ENCODE measurements at places on chromosomes 13 and 19.
A peak's percentile ranks its signal among the peaks of the same experiment; 100 is the strongest.

DNA sequence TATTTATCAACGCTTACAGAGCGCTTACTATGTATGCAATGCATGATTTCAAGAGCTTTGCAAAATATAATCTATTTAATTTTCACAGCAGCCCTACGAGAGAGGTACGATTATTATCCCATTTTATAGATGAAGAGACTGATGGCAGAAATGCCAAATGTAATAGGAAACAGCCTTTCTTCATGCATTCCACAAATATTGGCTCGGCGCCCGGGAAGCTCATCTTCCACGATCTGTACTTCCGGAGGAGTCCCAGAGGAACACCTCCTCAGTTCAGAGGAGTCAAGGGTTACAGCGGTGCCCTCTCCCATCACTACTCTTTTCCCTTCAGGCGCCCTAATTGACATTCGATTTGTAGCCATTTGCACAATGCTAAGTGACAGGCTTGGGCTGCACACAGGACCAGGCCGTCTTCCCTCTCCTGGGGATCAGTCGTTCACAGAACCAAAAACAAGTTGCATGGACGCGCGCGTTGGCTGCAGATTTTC lies 1.1 kb upstream of the ARHGAP35 start:
- peak; percentile 85 for DNase-seq

- no peak for DNase-seq
Observed at GRCh38 chr19:8030960-8031359, 21.6 kb upstream of the CCL25 start.

DNA sequence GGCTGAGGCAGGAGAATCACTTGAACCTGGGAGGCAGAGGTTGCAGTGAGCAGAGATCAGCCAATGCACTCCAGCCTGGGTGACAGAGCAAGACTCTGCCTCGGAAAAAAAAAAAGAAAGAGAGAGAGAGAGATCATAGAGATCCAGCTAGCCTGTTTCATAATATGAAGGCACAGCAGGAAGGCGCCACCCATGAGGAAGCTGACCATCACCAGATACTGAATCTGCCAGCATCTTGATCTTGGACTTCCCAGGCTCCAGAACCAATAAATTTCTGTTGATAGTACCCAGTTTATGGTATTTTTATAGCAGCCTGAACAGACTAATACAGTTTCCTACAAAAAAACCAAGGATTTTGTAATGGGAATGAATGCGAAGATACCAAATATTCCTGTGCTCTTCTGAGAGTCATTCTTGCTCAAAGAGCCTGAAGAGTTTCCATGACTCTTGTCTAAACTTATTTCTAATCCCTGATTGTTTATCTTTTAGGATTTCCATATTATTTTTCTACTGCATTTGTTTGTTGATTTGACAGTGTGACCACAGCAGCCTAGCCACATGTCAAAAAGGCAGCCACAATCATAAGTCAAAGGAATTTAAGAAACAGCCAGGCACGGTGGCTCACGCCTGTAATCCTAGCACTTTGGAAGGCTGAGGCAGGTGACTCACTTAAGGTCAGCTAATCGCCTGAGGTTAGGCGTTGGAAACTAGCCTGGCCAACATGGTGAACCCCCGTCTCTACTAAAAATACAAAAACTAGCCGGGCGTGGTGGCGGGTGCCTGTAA lies 37.7 kb upstream of the PDCD5 start:
- no peak for DNase-seq

- DNase-seq, result no peak
Observed at GRCh38 chr19:10872546-10873107, 1.3 kb downstream of the CARM1 start.

DNA sequence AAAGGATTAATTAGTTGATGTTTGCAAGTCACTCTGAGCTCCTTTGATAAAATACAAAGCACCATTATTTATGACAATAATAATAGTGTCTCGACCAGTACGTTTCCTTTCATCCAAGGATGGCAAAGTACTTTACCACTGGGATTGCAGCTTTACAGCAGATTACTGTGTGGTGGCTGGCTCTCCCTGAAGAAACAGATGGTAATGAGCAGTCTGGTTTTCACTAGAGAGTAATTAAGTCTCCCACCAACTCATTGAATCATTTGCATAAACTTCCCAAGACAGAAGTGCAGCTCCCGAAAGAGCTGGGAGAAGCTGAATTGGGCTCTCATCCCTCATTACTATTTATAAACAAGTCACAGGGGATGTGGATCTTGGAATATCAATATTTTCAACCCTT lies 48.7 kb downstream of the KLF5 start:
- DNase-seq, result no peak

- DNase-seq, result no peak
Observed at GRCh38 chr13:112752711-112753541, 63.1 kb downstream of the ATP11A start.

DNA sequence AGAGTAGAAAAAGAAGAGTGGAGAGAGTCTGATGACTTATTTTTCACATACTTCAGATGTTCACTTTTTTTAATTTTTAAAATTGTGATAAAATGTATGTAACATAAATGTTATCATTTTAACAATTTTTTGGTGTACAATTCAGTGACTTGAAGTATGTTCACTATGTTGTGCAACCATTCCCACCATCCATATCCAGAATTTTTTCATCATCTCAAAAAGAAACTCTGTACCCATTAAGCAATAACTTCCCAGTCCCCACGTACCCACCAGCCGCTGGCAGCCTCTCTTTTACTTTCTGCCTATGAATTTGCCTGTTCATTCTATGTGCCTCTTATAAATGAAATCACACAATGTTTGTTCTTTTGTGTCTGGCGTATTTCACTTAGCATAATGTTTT lies 43.3 kb downstream of the SKA3 start:
- no peak for DNase-seq

- no peak for DNase-seq
Observed at GRCh38 chr19:43439032-43439708, 24.5 kb downstream of the TEX101 start.

GRCh38 chr19:14519860-14520407 lies 1.7 kb upstream of the DNAJB1 start:
- DNase-seq, result no peak

GRCh38 chr19:30733826-30734550 lies 361.8 kb downstream of the ZNF536 start:
- no peak for DNase-seq

- no peak for DNase-seq
Observed at GRCh38 chr13:28137596-28137995, 749 bp upstream of the PAN3 start.

GRCh38 chr13:50161052-50161451 lies 145.8 kb downstream of the KCNRG start:
- no peak for DNase-seq

GRCh38 chr13:102309110-102309509 lies 92.7 kb downstream of the FGF14 start:
- DNase-seq, result no peak

DNA sequence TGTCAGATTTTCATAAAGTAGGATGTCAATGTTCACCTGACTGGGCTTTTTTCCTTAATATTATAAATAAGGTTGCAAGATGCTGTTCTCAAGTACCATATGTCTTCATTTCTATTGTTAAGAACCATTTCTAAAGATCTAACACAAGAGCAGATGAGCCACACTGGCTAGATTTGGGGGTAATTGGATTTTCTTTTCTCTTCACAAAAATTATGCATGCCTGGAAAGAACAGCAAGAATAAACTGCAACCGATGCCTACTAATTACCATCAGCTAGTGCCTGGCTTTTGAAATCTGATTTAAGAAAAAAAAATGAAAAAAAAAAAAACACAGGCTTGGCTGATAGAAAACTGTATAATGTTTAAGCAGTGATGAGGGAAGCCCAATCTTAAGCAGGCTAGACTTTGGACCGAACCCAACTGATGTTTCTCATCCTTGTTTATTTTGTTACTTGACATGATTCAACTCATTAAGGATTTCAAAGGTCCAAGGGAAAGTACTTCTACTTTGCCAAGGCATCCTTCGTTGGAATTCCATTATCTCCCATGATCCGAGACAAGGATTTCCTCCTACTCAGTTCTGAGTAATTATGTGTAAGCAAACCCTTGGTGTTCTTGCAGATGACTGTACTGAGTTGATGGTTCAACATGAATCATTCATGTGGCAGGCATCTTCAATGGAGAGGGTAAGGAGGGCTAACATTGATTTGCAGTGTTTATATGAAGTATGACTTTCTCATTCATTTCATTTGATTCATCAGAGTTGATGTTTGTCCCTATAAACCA lies 300.5 kb downstream of the SPRY2 start:
- no peak for DNase-seq

GRCh38 chr19:7489609-7490044 lies 792 bp upstream of the PEX11G start:
- no peak for DNase-seq

DNA sequence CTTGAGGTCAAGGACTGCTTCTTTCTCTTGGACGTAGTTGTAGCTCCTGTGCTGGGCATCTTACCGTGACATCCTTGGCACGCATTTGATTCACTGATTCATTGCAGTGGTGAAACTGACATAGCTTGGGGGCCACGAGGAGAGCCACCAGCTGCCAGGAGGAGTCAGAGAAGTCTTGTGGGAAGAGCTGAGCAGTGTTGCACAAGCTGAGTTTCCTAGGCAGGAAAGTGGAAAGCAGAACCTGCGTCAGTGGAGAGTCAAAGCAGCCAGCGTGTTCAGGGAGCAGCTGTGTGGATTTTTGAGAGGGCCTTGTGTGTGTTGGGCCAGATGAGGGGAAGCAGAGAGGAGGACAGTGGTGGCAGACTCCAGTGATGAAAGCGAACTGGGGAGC lies 5.3 kb upstream of the GPR183 start:
- DNase-seq, result peak; percentile 81

- no peak for DNase-seq
Observed at GRCh38 chr13:65292488-65292901, 1937.6 kb downstream of the PCDH9 start.

DNA sequence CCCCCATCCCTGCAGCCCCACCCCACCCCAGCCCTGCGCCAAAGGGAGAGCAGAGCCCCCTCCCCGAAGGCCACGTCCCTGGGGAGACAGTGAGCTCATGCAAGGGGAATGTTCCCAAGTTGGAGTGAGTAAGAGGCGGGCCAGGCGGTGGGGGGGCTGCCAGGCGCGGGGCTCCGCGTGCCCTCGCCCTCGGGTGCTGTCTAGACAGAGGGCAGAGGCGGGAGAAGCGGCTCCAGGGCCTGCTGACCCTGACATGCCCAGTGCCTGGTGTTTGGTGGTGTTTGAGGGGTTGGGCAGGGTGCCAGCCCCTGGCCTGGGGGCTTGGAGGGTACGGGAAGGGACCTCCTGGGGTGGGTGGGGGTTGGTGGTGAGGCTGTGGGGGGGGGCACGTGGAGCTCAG lies 1.0 kb downstream of the FSTL3 start:
- DNase-seq, result no peak

DNA sequence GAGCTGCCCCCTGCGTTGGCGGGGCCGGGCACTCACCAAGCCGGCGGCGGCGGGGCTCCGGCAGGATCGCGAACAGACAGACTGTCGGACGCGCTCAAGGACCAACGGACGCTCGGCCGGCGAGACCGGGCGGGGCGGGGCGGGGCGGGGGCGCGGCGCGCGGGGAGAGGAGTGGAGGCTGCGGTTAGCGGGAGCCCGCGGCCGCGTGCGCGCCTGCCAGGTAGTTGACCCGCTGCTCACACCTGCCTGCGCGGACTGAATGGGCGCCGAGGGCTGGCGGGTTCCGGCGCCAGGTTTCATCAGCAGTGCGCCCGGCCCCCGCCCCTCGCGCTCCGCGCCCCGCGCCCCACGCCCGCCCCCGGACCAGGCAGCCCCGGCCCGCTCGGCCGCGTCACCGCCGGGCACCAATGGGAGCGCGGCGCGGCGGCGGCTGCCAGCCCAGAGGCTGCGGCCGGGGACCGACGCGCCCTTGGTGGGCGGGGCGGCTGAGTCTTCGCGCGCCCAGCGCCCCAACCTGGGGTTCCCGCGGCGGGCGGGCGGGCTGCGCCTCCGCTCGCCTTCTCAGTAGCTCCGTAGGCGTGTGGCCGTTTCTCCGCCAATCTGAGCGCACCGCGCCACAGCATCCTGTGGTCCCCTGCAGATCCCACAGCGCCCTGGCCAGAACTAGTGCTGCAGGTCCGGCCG lies at the start of gene SLC7A1:
TSS of gene SLC7A1 (minus strand) at position 309 of the 684 bp plus-strand sequence. CDS start 59,500 bp downstream, outside the sequence.
- DNase-seq, result peak; percentile 70

DNA sequence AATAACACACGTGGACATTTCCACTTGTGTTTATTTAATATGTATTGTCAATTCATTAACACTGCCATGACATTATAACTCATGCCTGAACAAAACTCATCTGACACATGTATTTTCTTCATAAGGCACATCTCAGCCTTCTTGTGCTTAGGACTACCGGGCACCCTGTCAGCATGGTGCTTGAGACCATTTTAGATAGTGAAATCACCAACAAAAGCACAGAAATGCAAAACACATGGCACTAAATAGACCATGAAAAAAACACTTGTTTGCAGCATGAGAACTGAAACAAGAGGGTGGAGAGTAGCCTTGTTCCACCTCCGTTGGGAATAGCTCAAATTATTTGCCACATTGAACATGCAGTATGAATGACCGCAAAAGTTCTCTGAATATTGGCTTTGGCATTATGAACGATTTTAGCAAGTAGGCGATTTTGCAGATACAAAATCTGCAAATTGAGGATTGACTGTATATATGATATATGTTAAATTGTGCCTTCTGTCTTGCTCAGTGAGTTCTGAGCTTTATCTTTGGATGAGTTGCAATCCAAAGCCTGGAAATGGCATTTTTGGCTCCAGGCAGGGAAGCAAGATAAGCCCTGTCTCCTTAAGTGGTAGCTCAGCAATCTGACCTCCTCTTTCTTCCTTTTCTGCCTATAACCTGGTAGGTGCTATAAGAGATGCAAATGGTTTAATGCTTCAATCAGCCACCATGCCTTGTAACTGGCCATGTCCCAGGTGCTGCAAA lies 328.2 kb downstream of the HS6ST3 start:
- DNase-seq, result no peak

- DNase-seq, result no peak
Observed at GRCh38 chr13:113874579-113875428, 10.9 kb upstream of the GAS6 start.

- no peak for DNase-seq
Observed at GRCh38 chr13:103607995-103608394, 541.8 kb upstream of the SLC10A2 start.

DNA sequence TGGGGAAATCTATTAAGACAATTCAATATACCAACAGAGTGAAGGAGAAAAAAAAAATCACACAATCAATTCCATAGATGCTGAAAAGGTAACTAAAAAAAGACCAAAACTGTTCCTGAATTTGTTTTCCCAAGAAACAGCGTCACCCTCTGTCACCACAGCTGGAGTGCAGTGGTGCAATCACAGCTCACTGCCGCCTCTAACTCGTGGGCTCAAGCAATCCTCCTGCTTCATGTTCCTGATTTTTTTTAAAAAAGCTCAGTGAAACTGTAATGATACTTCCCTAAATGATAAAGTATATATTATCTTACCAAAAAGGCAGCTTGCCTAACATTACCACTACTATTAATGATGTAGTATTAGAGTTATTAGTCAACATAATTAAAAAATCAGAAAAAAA lies 19.6 kb upstream of the ZFP14 start:
- DNase-seq, result no peak
